HAP-1 (cell line): ENCODE measurements at places on chromosomes 7 and 10.
A peak's percentile ranks its signal among the peaks of the same experiment; 100 is the strongest.

DNA sequence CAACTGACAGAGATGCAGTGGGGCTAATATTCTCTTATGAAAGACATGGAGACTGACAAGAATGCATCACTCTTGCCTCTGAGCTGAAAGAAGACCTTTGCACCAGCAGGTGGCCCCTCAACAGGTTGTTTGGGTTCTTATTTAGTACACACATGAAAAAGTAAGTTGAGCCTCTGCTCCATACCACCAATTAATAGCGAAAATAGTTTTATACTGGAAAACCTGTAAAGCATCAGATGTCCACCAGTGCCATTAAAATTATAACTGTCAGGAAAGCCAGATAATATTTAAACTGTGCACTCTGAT is 26.3 kb upstream of the FAM13C start:
- DNase-seq = no peak

- no peak for DNase-seq
Observed at GRCh38 chr7:150323682-150324372, 482 bp upstream of the ACTR3C start.

DNA sequence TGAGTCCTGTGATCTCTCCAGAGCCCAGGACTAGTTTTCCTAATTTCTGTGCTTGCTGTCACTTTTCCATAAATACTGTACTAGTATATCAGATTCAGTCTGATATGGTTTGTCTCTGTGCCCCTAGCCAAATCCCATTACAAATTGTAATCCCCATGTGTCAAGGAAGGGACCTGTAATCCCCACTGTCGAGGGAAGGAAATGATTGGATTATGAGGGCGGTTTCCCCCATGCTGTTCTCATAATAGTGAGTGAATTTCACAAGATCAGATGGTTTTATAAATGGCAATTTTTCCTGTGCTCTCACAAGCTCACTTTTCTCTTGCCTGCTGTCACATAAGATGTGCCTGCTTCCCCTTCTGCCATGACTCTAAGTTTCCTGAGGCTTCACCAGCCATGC is 54.8 kb upstream of the IFRD1 start:
- DNase-seq = no peak

DNA sequence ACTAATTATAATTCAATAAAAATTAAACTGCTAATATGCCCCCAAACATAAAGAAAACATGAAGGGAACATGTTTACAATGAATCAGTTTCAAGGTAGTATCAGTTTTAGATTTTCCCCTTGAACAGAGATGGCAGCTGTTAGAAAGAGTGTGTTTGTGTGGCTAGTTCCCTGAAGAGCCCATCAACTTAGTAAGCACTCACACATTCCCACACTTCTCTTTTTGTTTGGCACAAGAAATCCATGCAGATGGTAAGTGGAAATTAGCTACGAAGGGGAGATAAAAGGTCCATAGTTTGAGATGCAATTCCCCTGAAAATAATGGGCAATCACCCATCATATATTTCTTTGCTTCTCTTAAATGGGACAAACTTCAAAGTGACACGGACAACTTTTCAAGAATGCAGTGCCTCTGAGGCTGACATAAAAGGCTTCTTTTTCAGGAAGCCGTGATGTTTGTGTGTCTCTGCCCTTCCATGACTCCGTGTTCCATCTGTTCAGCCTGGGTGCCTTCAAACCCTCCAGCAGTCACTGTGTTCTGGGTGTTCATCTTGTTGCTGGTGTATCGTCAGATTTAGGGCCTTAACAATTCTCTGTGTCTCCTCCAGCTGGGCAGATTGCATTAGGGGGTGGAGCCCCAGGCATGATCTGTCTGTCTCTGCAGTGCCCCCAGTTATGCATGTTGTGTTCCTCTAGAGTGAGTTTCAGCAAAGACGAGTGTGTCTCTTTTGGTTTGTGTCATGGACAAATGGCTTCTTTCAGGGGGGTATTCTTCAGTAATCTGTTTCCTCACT is 259.5 kb upstream of the NPY start:
- DNase-seq = no peak

- no peak for DNase-seq
Observed at GRCh38 chr7:2635810-2636701, 4.3 kb downstream of the TTYH3 start.

- DNase-seq = no peak
Observed at GRCh38 chr7:150373049-150373801, 4.6 kb downstream of the REPIN1 start.

GRCh38 chr7:38120076-38120475 is 58.0 kb upstream of the STARD3NL start:
- DNase-seq = no peak

GRCh38 chr10:11131112-11131639 is 113.5 kb downstream of the CELF2 start:
- DNase-seq = no peak

DNA sequence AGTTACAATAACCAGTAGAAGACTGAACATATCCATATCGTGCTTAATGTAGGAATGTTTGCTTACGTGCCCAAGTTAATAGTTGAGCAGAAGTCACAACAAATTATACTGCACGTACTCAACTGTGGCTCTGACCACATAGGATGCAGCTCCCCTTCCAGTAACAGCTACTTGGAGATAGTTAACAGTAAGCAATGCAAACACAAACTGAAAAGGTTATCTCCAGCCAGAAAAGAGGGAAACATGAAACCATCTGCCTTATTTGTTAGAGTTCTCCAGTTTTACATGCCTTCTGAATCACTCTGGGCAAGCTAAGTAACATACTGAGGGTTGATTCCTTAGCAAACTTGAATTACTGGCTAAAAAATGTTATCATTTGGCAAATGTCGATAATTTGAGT is 9.8 kb downstream of the DHX32 start:
- DNase-seq = no peak

DNA sequence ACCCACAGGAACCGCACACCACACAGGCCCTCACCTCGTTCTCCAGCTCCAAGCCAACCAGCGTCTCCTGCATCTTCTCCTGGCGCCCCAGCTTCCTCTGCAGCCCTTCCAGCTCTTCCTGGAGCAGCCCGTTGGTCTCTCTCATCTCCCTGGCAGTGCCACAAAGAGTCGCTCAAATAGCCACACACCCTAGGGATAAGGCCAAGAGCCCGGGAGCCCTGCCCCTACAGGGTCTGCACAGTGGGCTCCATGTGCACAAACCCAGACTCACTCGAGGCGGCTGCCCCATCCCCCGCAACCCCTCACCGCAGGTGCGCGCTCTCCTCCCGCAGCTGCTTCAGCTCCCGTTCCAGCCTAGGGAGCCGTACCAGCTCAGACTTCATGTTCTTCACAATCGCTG is 16.9 kb downstream of the MAD1L1 start:
- no peak for DNase-seq

DNA sequence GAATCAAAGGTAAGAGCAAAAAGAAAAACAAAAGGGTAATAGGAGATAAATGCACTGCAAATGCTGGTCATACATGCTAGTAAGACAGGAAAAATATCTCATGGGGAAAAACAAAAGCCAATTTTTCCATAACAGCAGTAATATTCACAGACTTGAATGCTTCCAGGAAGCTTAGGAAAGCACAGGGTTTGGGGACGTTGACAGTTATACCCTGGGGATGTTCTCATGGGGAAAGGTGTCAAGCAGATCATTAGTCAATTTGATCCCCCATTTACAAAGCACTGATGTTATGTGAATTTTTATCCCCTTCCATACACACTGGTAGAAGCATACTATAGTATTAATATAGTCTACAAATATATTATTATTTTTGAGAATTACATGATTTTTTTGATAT is 232.7 kb downstream of the SORCS1 start:
- DNase-seq = no peak

GRCh38 chr10:49415846-49416245 is 20.0 kb upstream of the DRGX start:
- DNase-seq = no peak

DNA sequence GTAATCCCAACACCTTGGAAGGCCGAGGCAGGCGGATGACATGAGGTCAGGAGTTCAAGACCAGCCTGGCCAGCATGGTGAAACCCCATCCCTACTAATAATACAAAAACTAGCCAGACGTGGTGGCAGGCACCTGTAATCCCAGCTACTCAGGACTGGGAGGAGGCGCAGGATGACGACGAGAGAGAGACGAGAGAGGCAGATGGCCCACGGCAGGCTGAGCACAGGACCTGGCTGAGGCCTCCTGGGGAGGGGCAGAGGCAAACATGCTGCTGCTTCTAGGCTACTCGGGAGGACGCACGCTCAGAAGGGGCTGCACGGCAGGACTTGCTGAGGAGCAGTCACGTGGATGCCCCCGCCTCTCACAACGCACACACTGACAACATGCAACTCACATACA is 22.4 kb downstream of the DIP2C start:
- DNase-seq = peak; percentile 6

DNA sequence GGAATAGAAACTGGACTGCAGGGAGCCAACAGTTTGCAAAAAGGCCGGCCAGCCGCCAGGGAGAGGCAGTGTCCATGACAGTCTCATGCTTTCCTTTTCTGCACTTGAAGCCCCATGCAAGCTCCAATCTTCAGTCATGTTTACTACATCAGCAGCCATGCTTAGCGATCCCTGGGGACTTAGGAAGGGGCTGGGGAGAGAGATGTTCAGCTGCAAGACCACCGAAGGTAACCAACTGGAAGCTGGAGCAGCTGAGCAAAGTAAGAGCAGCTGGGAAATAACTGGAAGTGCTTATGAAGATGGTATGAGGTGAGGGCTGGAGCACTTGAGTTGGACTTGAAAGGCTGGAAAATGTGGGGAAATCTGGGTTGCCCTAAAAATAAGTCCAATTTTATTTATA is 37.0 kb downstream of the PRR15 start:
- DNase-seq = peak; percentile 1

GRCh38 chr7:13933091-13933490 is 56.4 kb downstream of the ETV1 start:
- no peak for DNase-seq

GRCh38 chr10:96421995-96422394 is 63.2 kb upstream of the OPALIN start:
- no peak for DNase-seq

DNA sequence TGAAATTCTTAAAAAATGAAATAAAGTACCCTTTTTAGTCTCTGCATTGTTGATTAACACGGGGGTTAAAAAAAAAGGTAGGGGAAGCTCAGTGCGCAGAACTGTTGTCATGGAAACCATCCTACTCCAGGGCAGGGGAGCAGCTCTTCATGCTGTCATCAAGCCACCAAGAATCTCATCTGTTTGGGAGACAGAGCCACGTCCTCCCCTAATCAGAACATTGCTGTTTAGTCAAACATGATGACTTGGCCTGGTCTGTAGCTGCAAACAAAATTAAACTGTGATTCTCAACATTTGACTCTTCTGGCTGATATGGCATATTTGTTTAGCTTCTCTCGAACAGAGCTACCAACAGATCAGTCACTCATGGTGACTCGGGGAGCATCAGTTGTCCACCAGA is 254.4 kb upstream of the KLF14 start:
- no peak for DNase-seq

- no peak for DNase-seq
Observed at GRCh38 chr7:117666031-117666430, 186.2 kb downstream of the CFTR start.

- no peak for DNase-seq
Observed at GRCh38 chr7:157767506-157768197, 430.8 kb downstream of the DNAJB6 start.

- peak; percentile 23 for DNase-seq
Observed at GRCh38 chr10:97319671-97320479, 804 bp downstream of the FRAT1 start.

DNA sequence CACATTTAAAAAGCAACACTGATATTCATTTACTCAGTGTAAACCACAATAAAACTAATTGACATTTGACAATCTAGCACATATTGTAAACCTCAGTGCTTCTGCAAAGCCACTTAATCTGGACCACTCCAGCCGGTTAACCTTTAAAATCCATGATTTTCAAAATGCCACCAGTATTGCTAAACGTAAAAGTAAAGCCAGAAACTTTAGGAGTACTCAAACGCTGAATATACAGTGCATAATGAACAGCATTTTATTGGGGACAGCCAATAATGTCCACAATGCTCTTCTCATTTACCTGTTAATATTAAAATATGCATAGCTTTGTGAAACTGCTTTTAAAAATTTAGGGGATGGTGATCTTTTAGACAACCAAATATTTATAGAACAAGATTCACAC is 10.8 kb downstream of the HNRNPA2B1 start:
- no peak for DNase-seq

DNA sequence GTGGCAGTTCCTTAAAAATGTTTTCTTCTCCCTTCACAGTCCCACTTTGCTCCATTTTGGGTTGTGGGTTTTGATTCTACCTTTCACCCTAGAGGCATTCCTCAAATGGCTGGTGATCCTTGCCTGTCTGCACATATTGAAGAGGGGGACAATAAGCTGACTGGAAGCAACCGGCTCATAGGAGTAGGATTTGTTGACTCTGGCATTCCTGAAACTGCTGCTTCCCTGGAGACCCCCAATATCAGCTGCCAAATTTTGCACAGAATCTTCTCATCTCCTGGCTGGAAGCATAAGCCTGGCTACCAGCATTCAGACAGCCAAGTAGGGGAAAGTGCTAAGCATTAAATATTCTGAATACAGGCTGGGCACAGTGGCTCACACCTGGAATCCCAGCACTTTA is 53.7 kb downstream of the KIF5B start:
- DNase-seq = no peak

- DNase-seq = no peak
Observed at GRCh38 chr10:79321951-79322350, 25.3 kb upstream of the PPIF start.
